Mesenchymal stem cell (in vitro differentiated cells and primary cell): ENCODE measurements at places on chromosomes 4 and X.

DNA sequence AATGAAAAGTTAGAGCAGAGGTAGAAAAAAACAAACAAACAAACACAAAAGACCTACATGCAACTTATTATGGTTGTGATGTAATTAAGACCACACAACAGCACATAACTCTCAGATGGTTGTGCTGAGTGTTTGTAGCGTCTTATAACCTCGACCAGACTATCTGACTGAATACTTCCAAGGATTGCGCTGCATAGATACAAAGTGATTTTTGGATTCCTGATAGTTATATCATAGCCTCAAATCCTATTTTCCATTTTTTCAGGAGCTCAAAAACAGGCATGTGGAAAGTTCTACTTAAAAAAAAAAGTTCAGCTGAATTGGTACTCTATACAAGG, 236.1 kb downstream of the SPRY1 start:
- no peak for DNase-seq

DNA sequence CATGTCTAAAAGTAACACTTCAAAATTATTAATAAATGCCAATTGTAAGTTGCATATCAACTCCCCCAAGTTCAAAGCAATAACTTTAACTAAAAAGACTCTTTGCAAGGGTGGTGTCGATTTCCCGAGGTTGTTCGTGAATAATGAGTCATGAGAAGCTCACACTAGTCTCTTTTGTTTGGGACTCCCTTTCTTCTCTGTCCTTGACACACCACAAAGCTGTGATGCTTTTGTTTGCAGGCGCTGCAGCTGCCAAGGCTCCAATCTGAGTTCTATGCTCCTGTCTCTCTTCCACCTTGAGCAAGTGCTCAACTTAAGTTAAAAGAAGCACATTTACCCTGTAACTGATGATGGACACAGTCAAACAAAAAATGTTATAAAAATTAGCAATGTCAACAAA, 65.9 kb downstream of the FAT1 start:
- DNase-seq: no peak

DNA sequence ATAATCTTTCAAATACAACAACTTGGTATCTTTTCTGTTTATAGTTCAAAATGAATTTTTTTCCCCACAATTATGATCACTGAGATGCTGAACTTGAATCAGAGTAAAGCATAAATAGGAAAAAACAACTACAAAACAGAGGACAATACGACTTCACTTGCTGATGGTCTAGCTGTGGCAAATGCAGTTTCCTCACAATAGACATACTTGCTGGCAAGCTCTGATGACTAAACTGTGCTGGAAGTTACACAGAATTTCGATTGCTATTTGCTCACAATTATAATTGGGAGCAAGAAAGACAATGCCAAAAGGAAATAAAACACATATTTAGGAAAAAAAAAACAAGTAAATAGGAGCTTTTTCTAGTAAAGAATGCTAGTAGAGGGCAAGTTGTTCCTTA, 14.7 kb downstream of the VEGFC start:
- DNase-seq: peak; percentile 73

DNA sequence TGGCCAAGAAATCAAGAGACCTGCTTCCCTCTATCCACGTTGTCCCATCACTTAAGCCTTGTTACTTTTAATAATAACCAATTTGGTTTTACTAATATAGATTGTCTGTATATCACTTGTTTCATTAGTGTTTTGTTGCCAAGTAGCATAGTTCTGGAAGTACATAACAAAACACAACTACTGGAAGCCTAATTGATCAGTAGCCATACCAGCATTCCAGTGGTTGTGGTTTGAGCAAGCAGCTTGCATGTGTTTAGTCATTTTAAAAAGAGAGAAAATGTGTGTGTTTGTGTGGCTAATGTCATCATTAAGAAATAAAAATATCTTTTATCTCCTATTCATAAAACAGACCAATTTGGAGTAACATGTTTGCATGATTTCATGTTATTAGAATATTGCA, 70.8 kb downstream of the PTPN13 start:
- peak; percentile 80 for DNase-seq

GRCh38 chrX:119155416-119156035, 27.9 kb upstream of the KIAA1210 start:
- peak; percentile 1 for DNase-seq

DNA sequence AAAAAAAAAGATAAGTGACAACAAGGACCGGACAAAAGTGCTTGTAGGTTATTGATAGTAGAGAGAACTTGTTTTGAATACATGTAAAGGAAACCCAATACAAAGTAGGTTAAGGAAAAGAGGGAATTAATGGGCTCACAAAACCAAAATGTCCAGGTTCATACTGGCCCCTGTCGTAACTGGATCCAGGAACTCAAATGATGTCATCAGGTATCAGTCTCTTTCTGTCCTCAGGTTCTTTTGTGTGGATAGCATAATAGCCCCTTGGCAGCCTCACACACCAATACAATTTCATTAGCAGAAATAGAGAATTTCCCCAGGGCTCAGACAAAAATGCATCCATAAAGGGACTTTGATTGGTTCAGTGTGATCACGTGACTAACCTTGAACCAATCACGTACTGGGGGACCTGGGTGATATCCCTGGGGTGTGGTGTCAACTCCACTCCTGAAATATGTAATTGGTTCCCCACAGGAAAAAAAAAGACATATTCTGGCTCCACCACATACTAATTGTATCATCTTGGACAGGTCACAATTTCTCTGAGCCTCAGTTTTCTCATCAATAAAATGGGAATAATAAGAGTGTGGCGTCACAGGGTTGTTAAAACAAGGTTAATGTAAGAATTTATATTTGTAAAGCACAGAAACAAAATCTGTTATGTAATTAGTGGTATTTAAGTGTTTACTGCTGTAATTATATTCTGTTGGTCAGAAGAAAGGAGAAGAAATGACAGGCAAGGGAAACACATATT, 174.8 kb downstream of the PDGFRA start:
- DNase-seq: no peak

- peak; percentile 17 for DNase-seq
Observed at GRCh38 chr4:182808673-182809416, 108.3 kb downstream of the DCTD start.

DNA sequence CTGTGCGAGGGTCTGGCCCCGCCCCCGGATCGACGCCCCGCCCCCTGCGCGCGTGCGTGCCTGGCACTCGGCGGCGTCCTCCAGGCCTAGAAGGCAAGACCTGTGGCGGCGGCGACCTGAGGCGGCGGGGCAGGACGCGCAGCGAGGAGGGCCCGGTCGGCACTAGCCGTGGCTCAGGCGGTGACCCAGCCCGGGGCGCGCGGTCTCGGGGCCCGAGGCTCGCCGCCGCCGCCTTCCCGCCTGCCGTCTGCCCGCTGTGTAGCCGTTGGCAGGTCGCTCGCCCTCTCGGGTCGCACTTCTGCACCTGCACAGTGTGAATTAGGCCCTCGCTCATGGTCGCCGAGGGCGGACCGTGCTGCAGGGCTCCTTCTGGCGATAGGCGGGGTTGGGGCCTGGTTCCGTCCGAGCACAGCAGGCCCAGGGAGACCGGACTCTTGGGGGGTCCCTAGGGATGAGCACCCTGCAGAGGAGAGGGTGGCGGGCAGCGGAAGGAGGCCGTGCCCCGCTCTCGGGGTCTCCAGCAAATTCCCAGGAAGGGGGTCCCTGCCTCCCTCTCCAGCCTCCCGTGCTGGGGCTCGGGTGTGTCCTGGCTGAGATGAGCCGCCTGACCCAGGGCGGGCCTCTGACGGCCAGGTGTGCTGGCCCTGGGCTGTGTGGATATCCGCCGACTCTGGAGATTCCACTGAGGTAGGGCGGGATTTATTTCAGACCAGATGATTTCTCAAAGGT, 557 bp upstream of the FAM53A start:
- no peak for DNase-seq

DNA sequence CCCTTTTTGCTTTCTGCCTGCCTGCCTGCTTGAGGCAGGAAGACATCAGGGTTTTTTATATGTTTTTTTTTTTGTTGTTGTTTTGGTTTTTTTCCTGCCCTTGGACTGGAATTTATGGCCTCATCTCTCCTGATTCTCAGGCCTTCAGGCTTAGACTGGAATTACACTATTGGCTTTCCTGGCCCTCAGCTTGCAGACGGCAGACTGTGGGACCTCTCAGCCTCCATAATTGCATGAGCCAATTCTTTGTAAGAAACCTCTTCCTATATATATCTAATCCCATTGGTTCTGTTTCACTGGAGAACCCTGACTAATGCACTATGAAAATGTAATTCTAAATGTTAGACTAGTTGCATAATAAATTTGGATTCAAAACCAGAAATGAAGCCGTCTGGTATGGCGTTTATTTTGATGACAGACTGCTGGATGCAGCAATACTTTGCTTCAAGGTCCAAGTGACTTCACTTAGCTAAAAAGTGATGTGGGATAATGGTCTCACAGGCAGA, 59.0 kb downstream of the SEL1L3 start:
- DNase-seq: no peak

- DNase-seq: peak; percentile 75
Observed at GRCh38 chrX:101595739-101596419, 21.9 kb downstream of the ARMCX6 start.

GRCh38 chr4:26056406-26056805, 142.4 kb downstream of the SMIM20 start:
- DNase-seq: no peak

- DNase-seq: peak; percentile 61
Observed at GRCh38 chr4:127304356-127304755, 328.4 kb upstream of the INTU start.

DNA sequence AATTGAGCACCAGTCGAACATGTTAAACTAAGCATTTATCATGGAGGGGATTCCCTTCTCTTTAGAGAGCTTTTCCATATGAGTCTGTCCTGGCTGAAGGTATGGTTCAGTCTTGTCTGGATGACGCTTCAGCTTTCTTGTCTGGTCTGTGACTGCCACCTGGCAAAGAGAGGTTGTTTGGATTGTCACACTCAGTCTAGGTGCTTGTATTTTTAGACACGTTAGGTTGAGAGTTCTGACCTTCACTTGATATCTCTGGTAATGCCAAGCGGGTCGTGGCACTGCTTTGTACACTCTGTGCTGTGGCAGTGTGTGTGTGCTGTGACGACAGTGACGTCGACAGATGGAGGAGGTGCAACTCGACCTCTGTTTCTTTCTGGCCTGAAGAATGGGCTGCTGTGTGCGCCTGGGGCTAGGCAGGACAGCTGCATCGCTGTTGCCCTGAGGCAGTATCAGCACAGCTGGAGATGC, 12.6 kb downstream of the NOCT start:
- no peak for DNase-seq

DNA sequence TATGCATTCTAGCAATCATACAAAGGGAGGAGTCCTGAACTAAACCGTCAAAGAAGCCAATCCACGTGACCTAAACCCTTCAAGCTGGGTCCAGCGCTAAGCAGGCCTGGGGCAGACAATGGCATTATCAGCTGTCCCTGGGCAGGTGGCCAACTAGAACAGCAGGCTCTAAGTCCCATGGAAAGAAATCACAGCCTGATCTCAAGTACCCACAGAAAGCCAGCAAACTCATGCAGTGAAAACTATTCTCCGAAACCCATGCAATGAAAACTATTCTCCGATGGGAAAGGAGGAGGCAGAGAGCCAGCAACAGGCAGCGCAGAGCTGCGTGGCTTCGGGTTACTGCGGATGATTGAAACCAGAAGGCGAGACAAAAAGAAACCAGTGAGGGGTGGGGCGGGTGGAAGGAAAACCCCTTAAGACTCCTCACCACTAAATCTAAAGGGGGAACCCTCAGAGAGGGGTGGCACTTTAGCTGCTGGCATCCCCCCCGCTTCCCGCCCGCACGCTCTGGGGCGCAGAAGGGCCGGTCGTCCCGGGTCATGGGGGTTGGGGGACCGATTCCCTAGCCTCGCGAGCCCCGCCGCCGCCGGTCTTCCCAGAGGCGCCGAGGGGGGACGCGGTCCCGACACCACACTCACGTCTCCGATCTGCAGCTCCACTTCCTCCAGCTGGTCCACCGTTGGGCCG, 567 bp downstream of the C4orf46 start:
- DNase-seq: peak; percentile 89

DNA sequence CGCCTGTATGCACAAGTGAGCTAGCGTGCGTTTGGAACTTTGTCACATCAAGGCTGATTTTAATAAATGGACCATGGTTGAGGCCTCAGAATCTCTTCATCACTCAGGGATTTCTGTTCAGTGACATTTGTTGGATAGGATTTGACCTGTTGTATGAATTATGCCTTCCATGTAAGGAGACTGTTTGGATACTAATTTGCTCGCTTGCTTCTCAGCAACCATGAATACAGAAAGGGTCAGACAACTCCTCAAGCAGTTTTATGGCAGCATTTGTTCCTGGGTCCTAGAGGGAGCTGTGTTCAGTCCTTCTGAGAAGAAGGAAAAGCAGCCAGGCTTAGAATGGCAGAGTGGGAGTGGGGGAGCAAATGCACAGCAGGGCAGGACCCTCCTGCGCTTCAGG, 269.7 kb upstream of the LCORL start:
- DNase-seq: no peak

- no peak for DNase-seq
Observed at GRCh38 chr4:136357556-136357955, 1174.7 kb downstream of the PCDH18 start.

GRCh38 chr4:144357975-144358374, 217.5 kb upstream of the GYPA start:
- no peak for DNase-seq

GRCh38 chr4:7507381-7507780, 72.7 kb upstream of the PSAPL1 start:
- peak; percentile 11 for DNase-seq

GRCh38 chr4:184331268-184331995, 113.8 kb upstream of the ENPP6 start:
- DNase-seq: no peak

GRCh38 chrX:109352066-109352588, 129.8 kb downstream of the GUCY2F start:
- DNase-seq: peak; percentile 35

DNA sequence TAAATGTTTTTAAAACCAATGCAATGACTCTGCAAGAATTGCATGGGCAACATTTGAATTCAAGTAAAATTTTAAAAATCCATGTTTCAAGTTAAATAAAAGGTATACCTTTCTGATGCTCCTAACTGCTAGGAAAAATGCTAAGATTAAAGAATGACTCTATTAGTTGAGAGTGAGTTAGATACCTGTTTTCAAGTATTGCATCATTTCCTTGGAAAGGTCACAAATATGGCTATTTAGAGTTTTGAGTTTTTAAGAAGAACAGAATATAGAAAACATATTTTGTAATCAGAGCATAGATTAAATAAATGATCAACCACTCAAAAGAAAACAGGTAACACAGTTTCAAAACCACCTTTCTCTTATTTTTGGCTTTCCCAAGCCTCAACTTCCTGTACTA, 18.3 kb upstream of the NPY2R start:
- DNase-seq: no peak

GRCh38 chrX:13109817-13110216, 65.4 kb upstream of the FAM9C start:
- DNase-seq: peak; percentile 65
